ENCODE measurements at places on chromosomes 5 and 9. TPM values are rescaled to one million over a fixed set of nuclear protein-coding genes. Genes with fewer than 3 reads are reported as not detected.

DNA sequence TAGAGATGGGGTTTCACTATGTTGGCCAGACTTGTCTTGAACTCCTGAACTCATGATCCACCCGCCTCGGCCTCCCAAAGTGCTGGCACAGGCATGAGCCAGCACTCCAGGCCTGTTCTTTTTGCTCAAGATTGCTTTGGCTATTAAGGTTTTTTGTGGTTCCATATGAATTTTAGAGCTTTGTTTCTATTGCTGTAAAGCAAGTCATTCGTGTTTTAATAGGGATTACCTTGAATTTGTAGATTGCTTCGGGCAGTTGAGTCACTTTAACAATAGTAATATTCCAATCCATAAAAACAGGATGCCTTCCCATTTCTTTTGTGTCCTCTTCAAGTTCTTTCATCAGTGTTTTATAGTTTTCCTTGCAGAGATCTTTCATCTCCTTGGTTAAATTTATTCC is 22.1 kb downstream of the C6 start:
- DNase-seq, result no peak

DNA sequence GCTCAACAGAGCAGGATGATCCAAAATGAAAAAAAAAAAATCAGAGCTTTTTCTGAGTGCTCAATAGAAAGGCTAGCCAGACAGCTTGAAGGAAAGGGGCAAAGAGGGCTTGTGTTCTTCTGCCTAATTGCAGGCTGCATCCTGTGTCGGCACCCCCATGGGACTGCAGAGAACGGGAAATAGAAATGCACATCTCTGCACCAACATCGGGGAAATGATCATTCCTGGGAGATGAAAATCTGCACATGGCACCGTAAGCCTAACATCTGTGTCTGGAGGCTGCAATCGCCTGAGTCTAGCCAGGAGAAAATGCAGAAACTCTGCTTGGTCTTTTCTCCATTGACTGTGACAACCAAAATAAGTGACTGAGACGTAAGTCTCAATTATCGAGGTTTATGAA is 243.9 kb downstream of the ICE1 start:
- no peak for DNase-seq

The DNAH5 gene
- 0.35 TPM for total RNA-seq

The FAM53C gene
- total RNA-seq, result 51.3 TPM

The EGR1 gene
- 28.5 TPM for total RNA-seq

Measured in WTC11 (cell line).